ENCODE measurements at places on chromosomes 6 and 20.
A peak's percentile ranks its signal among the peaks of the same experiment; 100 is the strongest.

GRCh38 chr6:104799134-104799657, 60.5 kb downstream of the HACE1 start:
- no peak for DNase-seq

GRCh38 chr6:169911264-169912263, 160.1 kb downstream of the ERMARD start:
- no peak for DNase-seq

GRCh38 chr6:33960345-33961313, 156.8 kb upstream of the MLN start:
- DNase-seq: no peak

DNA sequence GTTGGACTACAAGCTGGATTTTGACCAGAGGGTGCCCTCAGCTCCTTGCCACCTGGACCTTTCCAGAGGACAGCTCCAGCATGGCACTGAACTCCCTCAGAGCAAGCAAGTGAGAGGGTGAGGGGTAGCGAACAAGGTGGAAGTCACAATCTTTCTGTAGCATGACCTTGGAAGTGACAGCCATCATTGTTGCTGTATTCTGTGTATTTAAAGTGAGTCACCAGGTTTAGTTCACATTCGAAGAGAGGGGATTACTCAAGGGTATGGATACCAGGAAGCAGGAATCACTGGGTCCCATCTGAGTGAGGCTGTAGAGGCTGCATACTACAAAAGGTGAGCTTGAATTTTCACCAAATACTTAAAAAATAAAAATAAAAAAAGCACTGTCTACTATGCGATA, 280.0 kb upstream of the SPTLC3 start:
- DNase-seq: no peak

DNA sequence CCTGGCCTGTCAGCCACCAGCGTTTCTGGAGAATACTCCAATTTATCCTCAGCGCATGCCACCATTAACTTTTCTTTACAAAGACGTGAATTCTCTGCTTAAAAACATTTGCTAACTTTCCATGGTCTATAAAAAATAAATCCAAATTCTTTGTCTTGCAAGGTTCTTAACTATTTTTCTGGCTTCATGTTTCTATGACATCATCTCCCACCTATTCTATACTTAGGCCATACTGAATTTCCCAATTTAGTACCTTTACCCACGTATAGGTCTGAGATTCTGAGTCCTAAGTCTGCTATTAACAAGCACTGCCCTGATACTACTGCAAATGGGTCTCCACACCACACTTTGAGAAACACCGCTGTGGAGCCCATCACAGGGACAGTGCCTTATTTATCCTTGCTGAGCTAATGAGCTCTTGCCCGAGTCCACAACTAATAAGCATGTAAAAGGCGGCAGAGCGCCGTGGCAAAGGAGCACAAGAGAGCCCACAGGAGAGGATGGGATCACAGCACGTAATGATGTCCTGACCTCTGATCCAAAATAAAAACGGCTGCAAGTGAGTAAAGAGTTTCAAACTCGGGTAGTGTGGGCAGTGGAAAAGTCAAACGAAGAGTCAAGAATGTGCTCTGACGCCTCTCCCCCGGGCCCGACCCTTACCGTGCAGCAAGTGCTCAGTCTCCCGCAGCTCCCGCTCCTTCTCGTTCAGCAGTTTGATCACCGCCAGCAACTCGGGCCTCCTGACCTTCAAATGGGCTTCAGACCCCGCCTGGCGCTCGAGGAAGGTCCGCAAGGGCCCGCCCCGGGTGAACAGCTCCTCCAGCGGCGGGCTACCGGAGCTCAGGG, 519 bp downstream of the MTRF1L start:
- DNase-seq: peak; percentile 2

GRCh38 chr20:11935212-11936154, 17.8 kb downstream of the BTBD3 start:
- DNase-seq: no peak

DNA sequence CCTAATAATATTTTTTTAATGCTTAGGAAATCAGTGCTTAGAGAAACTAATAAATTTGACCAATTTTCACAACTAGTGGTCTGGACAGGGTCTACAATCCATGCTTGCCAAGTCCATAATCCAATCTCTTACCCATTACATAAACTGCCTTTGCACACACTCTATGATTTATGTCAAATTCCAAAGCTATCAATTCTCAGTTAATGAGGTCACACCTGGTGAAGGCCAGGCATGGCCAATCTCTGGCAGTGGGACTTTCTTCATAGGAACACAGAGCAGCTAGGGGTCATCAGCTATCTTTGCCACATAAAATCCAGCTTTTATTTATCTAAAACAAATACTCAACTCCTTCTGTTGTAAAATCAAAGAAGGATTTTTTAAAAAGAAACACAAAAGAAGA, 21.2 kb downstream of the PAK5 start:
- no peak for DNase-seq

GRCh38 chr20:41275301-41275731, 42.2 kb downstream of the ZHX3 start:
- no peak for DNase-seq

DNA sequence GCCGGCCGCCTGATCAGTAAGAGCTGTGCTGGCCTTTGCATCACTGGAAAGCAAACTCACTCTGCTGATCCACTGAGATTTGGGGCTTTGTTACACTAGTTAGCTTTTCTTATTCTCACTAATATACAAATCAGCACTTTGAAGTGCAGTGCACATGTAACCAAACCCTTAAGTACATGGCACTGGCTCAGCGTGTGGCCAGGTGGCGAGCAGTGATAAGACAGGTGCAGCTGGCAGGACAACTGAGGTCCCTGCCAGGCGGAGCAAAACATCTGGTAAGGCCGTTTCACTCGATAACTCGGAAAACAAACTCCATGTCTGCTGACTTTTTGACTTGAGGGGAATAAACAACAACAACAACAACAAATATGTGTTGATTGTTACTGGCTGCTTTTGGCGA, 11.0 kb downstream of the GFRA4 start:
- no peak for DNase-seq

DNA sequence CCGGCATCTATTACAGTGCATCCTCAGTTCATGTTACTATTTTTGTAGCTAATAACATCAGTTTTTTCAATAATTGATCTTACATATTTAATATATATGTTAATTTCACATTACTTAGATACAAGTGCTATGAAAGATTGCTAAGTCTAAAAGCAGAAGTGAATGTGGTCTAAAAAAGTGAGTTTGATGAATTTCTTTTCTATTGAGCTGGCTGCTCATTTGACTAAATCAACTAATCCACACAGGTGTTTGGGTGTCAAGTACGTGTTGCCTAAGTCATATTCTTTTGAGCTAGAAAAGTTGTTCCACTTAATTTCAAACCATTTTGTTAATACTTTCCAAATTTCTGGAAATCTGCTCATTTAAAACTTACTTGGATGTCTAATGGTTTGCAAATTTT, 46.6 kb upstream of the EZR start:
- DNase-seq: no peak

DNA sequence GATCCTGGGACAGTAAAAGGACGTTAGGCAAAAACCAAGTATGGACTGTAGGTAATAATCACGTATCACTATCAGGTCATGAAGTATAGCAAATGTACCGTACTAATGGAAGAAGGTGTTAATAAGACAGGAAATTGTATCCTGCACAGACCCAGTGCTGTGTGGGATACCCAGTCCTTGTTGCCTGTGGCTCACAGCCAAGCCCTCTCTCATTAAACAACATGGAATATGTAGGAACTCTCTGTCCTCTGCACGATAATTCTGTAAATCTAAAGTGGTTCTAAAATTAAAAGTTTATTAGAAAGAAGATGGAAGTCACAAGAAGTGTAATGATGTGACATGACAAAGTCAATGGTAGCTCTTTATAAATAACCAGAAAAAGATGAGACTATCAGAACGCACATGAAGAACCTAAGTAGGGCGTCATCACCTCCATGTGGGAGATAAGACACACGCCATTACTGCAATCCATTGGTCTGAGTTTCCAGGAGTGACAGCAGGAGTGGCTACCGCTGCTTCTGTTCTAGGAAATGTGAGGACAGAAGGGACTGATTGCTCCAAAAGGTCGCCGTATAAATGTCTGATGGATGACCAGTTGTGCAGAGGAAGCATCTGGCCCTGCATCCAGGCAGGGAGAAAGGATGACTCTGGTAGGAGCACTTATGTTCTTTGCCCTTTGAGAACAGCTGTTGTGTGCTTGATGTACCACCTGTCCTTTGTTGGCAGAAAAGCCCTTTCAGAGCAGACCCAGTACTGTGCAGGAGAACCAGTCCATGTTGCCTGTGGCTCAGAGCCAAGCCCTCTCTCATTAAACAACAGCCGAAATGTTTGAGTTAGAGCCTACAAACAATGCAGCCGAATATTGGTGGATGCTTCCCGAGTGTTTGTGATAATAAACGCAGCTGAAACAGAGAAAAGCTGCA, 125.6 kb downstream of the FIG4 start:
- no peak for DNase-seq

DNA sequence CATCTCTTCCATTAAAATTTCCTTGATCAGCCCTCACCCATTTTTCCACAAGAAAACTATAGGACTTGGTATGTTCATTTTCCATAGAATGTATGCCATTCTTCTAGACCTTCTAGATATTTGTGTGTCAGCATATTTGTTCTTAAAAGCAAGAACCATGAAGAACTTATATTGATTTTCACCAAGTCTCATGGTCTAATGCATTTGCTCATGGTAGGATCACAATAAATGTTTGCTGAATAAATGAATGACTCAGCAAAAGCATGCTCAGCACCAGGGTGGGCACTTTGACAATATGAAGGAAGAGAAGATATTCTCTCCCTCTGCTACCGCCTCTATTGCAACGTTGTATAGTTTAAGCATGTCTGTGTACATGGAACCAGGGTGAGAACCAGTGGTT, 805.5 kb upstream of the SLC35B3 start:
- no peak for DNase-seq

DNA sequence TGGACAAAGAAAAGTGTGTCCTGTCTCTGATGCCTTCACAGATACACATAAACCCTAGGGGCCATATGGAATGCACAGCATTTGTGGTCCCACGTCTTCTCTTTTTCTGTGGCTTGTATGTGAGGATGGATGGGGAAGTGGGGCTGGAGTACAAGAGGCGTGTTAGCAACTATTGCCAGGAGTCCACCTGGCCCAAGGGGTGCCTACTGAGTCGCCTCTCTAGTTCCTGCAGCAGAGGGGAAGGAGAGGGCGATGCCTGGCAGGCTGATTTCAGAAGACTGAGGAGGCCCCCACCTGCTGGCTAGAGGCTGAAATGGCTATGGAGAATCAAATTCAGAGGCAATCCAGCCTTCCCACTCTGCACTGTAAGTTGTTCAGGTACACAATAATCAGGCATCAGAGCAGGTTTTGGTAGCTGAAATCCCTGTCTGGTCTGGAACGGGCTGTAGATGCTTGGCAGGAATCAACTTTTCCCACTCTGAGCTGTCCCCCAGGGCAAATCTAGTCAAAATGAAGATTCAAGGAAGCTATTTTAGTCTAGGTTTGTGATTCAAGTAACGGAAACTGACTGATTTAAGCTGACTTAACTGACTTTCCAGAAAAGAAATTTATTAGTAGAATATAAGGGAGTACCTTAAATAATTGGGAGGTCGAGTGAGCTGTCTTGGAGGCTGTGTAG, 14.9 kb upstream of the PPARD start:
- peak; percentile 52 for DNase-seq

DNA sequence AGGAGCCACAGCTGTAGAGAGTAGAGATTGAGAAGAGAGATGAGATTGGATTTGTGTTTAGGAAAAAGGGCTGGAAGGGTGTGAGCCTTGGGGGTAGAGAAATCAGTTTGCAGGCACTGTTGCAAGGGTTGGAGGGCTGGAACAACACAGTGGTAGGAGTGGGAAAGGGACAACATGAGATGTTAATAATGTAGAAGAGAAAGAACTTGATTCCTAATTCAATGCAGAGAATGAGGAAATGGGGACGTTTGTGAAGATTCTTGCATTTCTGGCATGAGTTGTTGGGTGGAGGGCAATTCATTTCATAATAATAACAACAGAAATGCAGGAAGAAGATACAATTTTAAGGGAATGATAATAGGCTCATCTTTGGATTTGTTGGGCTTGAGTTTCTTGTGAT, 141.4 kb upstream of the TBX18 start:
- DNase-seq: no peak

DNA sequence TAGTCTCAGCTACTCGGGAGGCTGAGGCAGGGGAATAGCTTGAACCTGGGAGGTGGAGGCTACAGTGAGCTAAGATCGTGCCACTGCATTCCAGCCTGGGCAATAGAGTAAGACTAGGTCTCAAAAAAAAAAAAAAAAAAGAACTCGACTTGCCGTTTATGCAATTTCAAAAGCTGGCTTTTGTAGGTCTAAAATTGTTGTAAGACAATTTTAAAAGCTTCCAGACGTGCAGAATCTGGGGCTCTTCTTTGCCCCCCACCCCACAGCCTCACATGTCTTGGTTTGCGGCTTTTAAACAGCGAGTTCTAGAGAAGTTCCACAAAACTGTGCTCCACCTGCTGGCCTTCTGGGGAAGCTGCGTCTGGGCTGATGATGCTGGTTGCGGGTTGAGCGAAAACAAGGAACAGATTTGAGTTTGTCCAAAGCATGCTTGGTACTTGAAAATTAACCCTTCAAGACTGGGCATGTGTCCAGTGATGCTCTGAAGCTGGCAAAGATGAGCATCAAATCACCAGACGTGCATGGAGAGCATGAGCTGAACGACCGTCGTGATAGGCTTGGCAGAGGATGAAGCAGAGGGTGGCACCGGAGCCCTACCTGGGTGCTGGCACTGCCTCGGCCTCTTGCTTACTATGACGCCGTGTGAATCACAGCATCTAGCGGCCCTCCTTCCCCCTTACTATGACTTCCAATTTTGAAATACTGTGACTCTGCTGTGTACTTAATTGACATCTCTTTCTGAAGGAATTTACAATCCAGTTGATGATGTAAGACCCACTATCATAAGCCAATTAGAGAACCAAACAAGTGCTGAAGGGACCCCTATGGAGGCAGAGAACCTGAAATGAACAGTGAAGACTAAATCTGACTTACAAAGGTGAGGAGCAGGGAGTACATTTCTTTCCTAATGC, 171.4 kb downstream of the GMPR start:
- peak; percentile 29 for DNase-seq

DNA sequence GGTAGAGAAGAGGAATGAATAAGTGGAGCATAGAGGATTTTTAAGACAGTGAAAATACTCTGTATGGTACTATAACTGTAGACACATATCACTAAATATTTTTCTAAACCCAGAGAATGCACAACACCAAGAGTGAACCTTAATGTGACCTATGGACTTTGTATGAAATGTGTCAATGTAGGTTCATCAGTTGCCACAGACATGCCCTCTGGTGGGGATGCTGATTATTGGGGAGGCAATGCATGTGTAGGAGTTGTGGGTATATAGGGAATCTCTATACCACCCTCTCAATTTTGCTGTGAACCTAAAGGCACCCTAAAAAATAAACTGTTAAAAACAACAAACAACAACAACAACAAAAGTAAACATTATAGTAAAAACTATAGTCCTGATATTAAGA, 293.7 kb downstream of the RNF144B start:
- no peak for DNase-seq

- DNase-seq: no peak
Measured at GRCh38 chr6:75775219-75775618, 26.2 kb downstream of the MYO6 start.

- DNase-seq: no peak
Measured at GRCh38 chr6:46062312-46062711, 46.7 kb upstream of the CLIC5 start.

GRCh38 chr6:18823782-18824386, 436.7 kb downstream of the RNF144B start:
- peak; percentile 38 for DNase-seq

Data from stimulated activated CD4-positive, alpha-beta T cell treated with anti-CD3 and anti-CD28 coated beads, Interleukin-12 subunit alpha, Interleukin-12 subunit beta, amount 100 ng/mL, for 24 hours (primary cell).